ENCODE measurements at places on chromosomes 7 and 10. TPM values are rescaled to one million over a fixed set of nuclear protein-coding genes. Genes with fewer than 3 reads are reported as not detected.

The CALCR gene
- total RNA-seq: not detected

The CPN1 gene
- not detected for total RNA-seq

The INA gene
- total RNA-seq: 1.1 TPM

The ASAH2 gene
- 5.4 TPM for total RNA-seq

DNA sequence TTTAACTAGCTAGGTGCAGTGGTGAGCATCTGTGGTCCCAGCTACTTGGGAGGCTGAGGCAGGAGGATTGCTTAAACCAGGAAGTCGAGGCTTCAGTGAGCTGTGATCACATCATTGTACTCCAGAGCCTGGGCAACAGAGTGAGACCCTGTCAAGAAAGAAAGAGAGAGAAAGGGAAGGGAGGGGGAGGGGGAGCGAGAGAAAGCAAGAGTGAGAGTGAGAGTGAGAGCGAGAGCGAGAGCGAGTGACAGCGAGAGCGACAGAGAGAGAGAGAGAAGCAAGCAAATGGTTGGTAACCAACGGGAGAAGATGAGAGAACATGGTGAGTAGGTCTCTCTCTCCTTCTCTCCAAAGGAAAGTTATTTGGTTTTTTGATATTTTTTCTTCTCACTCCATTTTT is 69.8 kb upstream of the DGKI start:
- no peak for DNase-seq

DNA sequence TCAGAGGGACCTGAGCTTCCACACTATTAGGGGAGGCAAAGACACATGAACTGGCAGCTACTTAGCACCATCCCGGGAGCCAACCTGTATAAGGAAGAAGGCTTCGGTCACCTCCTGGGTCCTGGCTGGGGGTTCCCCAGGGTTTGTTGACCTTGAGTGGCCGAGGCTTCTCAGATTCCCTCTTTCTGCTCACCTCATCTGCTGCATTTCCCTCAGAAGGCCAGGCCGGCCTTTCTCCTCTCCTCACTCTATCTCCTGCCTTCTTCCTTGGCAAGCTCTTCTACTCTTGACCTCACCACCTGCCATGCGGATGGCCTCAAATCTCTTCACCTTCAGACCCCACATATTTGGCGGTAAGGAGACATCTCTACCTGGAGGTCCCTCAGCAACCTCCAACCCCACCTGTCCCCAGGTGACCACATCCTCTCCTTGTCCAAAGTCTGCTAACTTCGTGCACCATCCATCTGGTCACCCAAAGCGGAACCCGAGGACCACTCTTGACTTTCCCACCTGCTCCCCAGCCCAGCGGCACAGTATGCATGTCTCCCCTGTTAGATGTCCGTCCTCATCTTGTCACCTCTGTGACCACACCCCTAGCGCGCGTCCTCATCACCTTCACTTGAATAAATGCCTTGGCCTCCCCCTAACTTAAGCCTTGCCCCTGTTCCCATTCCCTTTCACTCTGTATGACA is 133.8 kb upstream of the UNC5B start:
- DNase-seq: no peak

DNA sequence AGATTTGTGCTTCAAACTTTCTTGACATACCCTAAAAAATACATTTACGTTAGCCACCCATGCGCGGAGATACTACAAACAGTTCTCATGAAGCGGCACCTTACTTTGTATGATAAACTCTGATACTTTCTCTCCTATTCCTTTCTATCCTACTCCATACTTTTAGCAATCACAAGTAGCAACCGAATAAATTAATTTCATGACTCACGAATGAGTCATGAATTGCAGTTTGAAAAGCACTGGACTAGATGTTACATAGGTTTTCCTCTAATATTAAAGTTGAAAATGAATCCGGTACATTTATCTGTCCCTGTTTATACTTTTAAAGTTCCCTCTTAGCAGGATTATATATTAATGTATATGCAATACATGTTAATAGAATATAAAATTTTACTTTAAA is 67.6 kb downstream of the CUBN start:
- DNase-seq: no peak

DNA sequence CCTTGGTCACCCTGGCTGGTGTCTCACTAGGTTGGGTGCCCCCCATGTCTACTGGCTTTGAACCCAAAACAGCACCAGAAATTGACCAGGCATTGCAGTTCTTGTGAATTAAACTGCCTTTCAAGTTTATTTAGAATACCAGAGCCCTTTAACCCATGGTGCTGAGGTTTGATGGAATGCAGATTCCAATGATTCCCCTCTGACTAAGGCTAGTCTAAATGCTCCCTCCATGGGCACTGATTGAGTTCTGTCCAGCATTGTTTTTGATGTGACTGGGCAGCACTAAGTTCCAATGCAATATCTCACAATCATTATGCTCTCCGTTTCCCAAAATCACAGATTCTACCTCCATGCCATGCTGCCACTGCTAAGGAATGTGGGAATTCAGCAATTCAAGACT is 1047.4 kb upstream of the LRRN3 start:
- DNase-seq: no peak

GRCh38 chr7:27113991-27114769 is 11.7 kb upstream of the HOXA2 start:
- no peak for DNase-seq

GRCh38 chr10:22086730-22087401 is 83.3 kb upstream of the DNAJC1 start:
- DNase-seq: peak; percentile 89

- DNase-seq: no peak
Measured at GRCh38 chr10:3046981-3047547, 20.3 kb upstream of the PFKP start.

DNA sequence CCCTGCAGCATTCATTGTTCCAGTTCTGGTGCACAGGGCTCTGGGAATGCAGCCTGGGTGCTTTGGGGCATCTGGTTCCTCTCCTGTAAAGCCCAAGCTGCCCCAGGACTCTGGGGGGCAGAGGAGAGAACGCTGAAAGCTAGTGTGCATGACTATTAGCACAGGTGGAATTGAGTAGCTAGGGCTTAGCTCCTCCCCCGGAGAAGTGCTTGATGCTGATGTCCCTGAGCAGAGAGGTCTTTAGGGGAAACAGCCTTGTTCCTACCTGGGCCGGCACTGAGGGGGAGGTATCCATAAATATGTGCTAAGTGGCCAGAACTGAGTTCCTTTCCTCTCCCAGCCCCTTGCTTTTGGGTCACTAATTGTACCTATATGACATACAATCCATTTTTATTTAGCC is 3.9 kb downstream of the ADCY1 start:
- DNase-seq: no peak

DNA sequence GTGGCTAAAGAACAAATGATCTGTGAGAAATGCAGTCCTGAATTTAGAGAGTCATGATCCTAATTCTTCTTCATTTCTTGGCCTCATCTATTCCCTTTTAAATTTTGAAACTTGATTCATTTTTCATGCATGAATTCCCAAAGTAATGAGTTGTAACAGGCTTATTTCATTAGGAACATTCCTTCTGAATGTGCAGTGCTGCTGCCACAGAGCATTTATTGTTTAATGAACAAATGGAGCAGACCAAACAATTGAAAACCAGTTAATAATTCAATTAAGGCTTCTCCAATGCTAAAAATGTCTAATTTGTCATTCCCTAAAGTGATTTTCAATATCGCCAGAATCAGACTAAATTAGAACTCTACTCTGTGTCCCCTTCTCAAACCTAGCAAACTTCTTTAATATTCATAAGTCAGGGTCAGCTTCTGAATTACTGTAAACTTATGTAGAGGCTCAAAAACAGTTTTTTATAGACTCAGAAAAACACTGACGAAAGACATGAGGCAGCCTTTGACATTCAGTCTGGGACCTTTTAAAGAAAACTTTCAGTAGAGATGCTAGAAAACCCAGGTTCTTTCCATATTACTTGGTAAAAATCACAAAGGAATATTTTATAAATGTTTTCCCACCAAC is 14.5 kb downstream of the LSMEM1 start:
- DNase-seq: no peak

- no peak for DNase-seq
Measured at GRCh38 chr7:155867280-155867679, 55.0 kb upstream of the SHH start.

All from cardiac muscle cell (in vitro differentiated cells and primary cell).